ENCODE measurements at places on chromosomes 13 and 19.

- DNase-seq = peak; percentile 70
These were observed 15.2 kb upstream of the S1PR4 start for GRCh38 chr19:3163230-3163886.

GRCh38 chr13:30803749-30804148 is 68.4 kb downstream of the ALOX5AP start:
- DNase-seq = peak; percentile 81

GRCh38 chr19:49422407-49423070 is 702 bp downstream of the PTH2 start:
- no peak for DNase-seq

DNA sequence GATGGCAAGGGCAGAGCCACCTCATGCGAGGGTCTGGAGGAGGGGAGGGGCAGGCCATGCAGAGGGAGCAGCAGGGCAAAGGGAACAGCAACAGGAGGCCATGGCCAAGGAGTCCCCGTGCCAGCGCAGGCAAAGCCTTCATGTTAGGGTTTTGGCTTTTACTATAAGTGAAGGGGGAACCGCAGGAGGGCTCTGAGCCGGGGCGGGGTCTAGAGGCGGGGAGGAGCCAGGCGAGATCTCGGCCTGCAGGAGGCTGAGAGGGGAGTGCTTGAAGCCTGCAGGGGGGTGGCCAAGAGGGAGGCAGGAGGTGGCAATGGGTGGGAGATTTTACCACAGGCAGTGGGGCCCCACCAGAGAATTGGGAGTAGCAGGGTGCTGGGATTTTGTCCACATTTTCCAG is 6.3 kb downstream of the ARHGAP33 start:
- no peak for DNase-seq

GRCh38 chr19:29395111-29395733 is 130.6 kb upstream of the VSTM2B start:
- no peak for DNase-seq

- no peak for DNase-seq
These were observed 74.0 kb upstream of the DOCK9 start for GRCh38 chr13:99051768-99052455.

GRCh38 chr19:31937983-31938382 is 407.4 kb upstream of the ZNF507 start:
- DNase-seq = no peak

- no peak for DNase-seq
These were observed 475.9 kb upstream of the HTR2A start for GRCh38 chr13:47372751-47373150.

DNA sequence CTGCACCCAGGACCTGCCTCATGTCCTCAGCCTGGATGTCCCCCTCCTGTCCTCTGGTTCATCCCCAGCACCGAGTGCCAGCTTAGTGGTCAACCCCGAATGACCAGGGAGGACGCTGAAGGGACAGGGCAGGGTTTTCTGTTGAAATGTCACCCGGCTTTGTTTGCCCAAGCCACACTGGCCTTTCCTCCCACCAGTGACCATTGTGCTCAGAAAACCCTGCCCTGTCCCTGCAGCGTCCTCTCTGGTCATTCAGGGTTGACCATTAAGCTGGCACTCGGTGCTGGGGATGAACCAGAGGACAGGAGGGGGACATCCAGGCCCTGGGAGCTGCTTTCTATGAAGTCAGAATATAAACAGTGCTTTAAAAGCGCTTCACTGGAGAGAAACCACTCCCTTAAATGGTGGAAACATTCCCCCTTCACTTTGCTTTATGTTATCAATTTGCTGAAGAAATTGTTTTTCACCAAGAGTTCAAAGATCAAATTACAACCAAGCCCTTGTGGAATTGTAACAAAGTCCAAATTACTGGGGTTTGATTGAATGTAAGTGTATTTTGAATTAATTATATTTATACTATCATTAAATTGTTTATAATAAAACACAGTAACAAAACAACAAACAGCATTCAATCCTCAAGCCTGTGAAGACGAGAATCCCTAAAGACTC is 21.4 kb downstream of the CARS2 start:
- DNase-seq = no peak

- no peak for DNase-seq
These were observed 42.8 kb downstream of the TRPM4 start for GRCh38 chr19:49200238-49200862.

DNA sequence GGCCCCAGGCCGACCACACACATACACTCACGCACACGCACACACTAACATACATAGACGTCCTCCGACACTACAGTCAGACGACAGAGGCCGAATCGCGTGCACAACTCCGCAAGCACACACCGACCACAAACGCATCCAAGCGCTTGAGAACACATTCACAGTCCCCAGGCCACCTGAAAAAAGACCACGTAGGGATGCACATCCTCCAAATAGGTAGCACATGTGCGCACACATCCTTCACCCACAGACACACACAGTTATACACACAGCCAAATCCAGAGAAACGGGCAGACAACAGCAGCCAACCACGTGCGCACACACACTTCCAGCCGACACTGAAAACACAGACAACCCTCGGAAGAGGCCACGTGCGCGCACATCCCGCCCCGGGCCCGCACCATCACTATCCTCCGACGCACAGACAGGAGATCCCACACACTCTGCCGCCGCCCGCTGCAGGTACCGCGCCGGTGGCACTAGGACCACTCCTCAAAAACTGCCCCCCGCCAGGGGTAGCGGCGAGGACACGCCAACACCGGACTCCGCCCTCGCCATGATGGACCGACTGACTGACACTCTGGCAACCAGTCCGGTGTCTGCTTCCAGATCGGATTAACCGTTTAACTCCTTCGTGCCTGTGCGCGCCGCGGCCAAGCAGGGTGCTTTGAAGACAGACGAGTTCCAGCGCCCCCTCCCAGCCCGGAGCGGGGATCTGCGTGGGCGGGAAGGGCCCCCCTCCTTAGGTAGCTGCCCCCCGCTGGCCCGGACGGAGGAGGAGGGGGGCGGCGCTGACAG is 493 bp upstream of the PDE4A start:
- no peak for DNase-seq

DNA sequence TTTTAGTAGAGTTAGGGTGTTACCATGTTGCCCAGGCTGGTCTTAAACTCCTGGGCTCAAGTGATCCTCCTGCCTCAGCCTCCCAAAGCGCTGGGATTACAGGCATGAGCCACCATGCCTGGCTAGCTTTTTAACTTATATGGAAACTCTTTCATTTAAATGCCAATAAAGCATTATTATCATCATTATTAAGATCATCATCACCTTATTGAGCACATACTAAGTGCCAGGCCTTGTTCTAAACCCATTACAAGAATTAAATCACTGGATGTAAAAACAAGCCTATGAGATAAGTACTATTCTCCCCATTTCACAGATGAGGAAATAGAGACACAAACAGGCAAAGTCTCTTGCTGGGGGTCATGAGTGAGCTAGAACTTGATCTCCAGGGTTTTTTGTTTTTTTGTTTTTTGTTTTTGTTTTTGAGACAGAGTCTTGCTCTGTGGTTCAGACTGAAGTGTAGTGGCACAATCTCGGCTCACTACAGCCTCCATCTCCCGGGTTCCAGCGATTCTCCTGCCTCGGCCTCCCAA is 1.3 kb downstream of the GMFG start:
- DNase-seq = no peak

- no peak for DNase-seq
These were observed 325.9 kb downstream of the NDFIP2 start for GRCh38 chr13:79806821-79807220.

DNA sequence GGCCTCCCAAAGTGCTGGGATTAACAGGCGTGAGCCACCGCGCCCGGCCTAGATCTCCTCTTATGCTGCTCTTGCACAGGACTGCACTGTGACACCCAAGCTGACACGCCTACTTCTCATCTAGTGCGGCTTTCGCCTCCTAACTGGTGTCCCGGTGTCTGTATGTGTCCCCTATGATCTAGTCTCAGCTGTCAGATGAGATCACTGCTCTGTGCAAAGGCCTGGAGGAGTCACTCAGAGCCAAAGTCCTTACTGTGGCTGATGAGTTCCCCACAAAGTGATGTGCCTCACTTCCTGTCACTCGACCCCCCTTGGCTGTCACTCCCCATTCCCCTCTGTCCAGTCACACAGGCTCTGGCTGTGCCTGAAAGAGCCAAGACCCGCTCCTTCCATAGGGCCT is 2.5 kb downstream of the ZNF556 start:
- peak; percentile 51 for DNase-seq

DNA sequence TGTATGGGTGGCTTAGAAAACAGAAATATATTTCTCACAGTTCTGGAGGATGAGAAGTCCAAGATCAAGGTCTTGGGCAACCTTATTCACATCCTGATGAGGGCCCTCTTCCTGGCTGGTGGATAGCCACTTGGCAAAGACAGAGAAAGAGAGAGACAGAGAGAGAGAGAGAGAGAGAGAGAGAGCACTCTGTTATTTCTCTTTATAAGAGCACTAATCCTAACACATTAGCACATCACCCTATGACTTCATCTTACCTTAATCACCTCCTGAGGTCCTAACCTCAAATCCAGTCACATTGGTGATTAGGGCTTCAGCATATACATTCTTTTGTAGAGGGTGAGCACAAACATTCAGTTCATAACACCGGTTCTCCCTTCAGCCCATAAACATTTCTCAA is 430.3 kb downstream of the EFNB2 start:
- DNase-seq = no peak

DNA sequence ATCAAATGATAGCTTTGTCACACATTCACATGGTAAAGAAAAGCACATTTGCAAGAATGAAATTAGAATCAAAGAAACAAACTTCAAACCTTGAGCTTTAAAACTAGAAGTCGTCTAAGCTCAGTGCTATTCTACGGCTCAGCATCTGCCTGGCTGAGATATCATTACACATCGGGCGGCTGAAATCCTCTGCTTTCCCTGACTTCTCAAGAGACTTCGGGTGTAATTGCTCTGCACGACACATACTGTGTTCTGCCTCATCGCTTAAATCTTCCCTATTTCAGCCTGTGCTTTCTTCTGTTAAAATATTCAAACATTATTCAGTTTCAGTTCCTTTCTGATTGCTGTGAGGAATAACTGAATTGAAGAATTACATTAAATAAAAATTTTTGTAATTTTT is 265.3 kb downstream of the NALCN start:
- DNase-seq = peak; percentile 63

DNA sequence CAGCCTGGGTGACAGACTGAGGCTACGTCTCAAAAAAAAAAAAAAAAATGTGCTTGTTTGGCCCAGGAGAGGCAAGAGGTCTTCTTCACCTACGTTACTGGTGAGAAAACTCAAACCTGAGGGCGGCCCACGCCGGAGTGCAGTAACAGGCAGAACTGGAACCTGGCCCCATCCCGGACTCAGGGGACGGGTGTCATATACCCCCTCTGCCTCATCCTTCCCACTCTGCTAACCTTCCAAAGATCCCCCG is 414 bp upstream of the ADAT3 start:
- DNase-seq = no peak

- no peak for DNase-seq
These were observed 21.0 kb downstream of the TNFSF9 start for GRCh38 chr19:6551607-6552450.
